ENCODE measurements at places on chromosomes 12 and 14.

- no peak for DNase-seq
Observed at GRCh38 chr12:100044266-100044665, 59.5 kb upstream of the ANKS1B start.

GRCh38 chr12:128818065-128819022 is 5.4 kb downstream of the SLC15A4 start:
- DNase-seq, result no peak

DNA sequence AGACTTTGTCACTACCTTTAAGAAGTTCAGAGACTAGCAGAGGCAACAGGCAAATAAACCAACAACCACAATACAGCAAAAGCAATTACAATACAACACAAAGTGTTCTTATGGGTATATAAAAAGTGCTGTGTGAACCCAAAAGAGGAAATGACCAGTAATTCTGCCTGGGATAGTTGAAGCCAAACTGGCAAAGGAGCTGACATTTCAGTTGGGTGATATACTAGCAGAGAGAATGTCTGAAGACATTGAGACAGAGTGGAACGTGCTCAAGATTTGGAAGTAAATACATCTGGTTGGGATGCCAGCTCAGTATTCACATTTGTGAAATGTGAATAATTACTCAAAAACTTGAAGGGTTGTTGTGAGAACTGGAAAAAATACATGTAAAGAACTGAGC is 80.6 kb upstream of the GTF2A1 start:
- DNase-seq, result no peak

- DNase-seq, result no peak
Observed at GRCh38 chr14:104536942-104537612, 42.5 kb upstream of the C14orf180 start.

- no peak for DNase-seq
Observed at GRCh38 chr12:14773685-14774073, 29.6 kb downstream of the WBP11 start.

GRCh38 chr14:33786091-33786825 is 164.6 kb downstream of the EGLN3 start:
- no peak for DNase-seq

- DNase-seq, result no peak
Observed at GRCh38 chr12:38775457-38775856, 129.9 kb downstream of the CPNE8 start.

DNA sequence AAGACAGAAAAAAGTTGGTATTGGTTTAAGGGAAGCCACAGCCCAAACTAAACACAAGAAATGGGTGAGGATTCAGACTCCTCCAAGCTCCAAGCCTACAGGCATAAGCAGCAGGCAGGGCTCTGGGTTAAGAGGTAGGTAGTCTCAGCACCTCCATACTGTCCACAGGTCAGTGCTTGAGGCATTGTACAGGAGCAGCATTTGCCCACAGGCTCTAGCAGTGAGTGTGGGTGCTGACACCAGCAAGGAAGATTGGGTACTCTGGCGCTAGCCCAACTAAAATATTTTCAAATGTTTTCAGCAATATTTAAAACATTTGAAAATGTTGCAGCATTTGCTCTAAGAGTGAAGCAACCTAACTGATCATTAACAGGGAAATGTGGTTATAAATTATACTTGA is 33.1 kb downstream of the FERMT2 start:
- DNase-seq, result no peak

GRCh38 chr12:116403546-116403945 is 126.1 kb upstream of the MED13L start:
- no peak for DNase-seq

DNA sequence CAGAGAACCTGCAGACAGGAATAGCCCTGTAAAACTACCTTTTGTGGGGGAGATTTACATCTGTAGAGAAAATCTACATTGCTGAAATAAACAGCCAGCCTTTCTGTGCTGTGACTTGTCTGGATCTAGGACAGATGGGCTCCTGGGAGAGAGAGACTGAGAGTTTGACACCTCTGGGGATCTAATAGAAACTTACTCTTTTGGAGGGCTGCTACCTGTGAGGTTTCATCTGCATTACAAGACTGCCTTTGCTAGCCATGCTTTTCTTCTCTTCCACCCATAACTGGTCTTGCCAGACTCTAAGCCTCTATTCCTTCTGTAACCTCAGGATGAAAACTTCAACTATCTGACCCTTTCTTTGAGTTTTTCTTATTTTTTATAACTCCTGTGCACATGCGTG is 452.6 kb downstream of the ZFP36L1 start:
- no peak for DNase-seq

GRCh38 chr12:130976171-130976720 is 22.5 kb downstream of the ADGRD1 start:
- DNase-seq, result no peak

- no peak for DNase-seq
Observed at GRCh38 chr12:90828621-90829020, 126.4 kb downstream of the CCER1 start.

GRCh38 chr14:102927878-102928411 is 5.5 kb downstream of the AMN start:
- DNase-seq, result no peak

DNA sequence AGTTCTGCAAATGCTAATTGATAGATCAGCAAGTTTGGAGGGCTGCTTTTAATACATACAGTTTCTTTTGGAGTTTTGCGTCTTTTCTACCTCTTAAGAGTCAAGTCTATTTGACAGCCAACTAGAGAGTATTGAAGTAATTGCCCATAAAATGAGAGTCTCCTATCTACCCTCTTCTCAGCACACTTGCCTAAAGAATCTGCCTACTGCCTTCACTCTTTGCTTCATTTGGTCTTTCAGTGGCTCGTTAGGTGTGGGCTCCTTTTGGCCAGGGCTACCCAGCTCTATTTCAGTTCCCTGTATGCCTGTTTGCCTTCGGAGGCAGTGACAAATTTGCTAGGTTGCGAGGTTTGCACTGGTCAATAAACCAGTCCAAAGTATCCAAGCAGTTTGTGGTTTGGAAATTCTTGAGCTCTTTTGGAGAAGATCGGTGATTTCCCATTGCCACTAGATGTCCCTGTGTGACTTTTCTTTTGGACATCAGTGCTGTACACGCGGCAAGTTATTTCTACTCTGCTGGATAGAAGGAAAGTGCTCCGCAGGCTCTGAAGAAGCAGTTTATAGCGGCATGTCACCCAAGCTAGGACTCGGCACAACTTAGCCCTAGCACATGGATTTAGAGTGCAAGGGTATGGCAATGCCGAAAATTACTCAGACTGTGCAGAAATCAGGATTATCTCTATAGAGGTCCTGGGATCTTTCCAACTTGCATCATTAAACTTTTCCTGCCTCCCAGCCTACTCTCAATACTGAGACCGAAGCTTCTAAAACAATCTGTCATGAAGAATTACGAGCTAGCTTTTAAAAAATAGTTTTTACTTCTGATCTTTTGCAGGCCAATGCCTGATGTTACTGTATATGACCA is 38.6 kb downstream of the MGST1 start:
- peak; percentile 4 for DNase-seq

DNA sequence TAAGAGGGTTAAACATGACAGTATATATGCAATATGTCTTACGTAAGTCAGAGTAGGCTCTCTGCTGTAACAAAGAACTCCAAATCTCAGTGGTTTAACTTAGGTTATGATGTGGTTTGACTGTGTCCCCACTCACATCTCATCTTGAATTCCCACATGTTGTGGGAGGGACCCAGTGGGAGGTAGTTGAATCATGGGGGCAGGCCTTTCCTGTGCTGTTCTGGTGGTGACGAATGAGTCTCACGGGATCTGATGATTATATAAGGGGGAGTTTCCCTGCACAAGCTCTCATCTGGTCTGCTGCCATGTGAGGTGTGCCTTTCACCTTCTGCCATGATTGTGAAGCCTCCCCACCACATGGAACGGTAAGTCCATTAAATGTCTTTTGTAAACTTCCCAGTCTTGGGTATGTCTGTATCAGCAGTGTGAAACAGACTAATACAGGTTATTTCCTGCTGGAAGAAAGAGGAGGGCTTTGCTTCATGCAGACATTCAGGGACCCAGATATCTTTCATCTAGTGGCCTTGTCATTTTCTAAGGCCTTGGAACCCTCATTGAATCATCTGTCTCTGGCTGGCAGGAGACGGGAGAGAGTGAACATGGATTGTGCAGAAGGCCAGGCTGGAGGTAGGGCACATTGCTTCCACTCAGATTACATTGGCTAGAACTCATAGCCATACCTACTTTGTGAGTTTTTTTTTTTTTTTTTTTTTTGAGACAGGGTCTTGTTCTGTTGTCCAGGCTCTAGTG is 96.1 kb downstream of the CRADD start:
- no peak for DNase-seq

DNA sequence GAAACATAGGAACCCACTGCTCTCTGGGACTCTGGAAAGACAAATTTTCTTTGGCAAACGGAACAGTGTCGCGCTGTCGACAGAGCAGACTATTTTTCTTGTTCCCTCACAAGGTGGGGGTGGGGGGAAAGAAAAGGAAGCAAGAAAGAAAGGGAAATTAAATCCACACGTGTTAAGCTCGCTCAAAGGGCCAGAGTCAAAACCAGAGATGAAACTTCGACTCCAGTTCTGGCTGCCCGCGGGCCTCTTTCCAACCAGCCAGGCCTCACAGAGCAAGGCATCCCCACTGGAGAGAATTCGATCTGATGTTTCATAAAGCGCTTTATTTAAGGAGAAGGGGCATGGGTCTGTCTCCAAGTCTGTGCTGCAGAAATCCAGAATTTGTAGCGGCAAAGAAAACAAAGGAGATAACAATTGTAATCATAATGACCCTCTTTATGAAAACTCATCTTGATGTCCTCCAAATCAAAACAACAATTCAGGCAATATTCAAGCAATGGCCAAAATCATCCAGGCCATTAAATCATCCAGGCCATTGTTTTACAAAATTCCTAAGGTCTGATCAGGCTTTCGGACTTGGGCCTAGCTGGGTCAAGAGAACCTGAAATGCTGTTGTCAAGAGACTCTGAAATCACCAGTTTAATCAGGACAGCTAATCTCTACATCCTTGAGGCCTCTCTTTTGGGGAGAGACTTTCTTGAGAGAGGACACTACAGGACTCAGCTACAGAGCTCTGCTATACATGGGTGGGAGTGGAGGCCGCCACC is 5.3 kb upstream of the TBX5 start:
- no peak for DNase-seq

DNA sequence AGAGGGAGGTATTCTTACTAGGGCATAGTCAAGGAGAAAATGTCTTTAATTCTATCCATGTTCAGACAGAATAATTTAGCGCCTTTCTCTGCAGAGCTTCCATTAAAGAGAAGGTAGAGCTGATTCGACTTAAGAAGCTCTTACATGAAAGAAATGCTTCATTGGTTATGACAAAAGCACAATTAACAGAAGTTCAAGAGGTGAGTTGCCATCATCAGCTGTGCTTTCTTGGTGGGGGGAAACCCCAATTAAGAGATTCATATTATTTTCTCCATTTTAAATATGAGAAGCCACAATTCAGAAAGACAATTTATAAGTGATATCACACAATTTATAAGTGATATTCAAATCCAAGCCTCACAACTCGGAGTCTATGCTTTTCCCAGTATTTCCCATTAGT is 27.8 kb downstream of the RPGRIP1 start:
- DNase-seq, result no peak

GRCh38 chr12:108381787-108382436 is 42.8 kb upstream of the CMKLR1 start:
- DNase-seq, result no peak

DNA sequence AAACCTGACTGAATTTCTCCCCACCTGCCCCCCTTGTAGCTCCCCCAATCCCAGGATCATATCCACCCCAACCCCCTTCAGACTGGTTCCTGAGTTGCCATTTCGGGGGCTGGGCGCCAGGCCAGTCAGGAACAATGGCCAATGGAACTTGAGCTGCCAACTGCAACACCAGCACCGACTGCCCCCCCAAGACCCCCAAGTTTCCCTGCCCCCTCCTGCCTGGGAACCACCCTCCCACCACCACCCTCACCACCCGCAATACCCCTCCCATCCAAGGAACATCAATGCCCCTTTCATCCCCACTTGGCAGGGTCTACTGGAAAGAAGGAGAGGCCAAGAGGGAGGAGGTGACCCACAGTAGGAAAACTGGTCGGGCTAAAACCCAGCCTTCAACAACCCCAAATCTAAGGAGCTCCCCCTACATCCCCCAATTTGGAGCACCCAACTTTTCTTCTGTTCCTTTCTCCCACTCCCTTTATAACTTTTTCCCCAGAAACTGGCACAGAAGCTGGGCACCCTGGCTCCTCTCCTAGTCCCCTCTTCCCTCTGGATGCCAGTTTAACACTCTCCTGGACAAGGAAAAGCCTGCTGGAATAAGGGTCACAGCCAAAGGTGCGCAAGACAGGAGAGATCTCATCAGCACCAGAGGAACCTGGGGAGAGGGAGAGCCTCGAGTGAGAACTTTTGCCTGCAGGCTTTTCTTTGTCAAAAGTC is 1.6 kb upstream of the NDRG2 start:
- DNase-seq, result peak; percentile 84

- no peak for DNase-seq
Observed at GRCh38 chr14:96894966-96895365, 97.8 kb downstream of the VRK1 start.

GRCh38 chr14:64232095-64232838 is 61.9 kb downstream of the ESR2 start:
- DNase-seq, result no peak

DNA sequence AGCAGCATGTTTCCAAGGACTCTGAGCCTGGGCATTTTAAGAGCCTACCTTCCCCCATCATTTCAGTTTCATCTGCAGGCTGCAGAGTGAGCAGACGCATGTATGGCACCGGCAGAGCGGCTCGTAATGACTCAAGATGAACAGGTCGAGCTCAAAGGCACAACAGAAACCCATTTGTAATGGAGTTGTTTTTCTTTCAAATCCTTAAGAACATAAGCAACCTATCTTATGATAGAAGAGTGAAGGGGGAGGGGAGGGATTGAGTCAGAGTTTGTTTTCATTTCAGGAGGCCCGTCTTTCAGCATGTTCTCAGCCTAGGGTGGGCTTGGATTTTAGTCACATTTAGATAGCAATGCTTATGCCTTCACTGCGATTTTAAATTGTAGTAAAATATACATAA is 54.9 kb upstream of the CISTR start:
- DNase-seq, result no peak

DNA sequence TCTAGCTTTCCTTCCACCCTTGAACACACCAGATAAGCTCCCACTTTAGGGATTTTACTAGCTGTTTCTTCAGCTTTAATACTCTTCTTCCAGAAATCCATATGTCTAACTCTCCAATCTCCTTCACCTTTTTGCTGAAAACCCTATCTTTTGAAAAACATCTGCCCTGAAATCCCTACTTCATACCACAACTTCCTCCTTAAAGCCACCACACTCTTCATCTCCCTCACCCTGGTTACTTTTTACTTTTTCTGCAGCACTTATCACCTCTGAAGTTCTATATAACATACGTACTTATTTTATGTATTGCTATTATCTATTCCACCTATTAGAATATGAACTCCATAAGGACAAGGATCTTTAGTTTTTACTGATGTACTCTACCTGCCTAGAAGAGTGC is 28.6 kb upstream of the PTPRQ start:
- DNase-seq, result no peak

GRCh38 chr14:21092273-21093011 is 6.0 kb downstream of the ZNF219 start:
- peak; percentile 43 for DNase-seq

GRCh38 chr14:34742270-34743115 is 28.1 kb upstream of the CFL2 start:
- DNase-seq, result no peak

All from C1 segment of cervical spinal cord (tissue), 14 donors.